Stimulated activated CD4-positive, alpha-beta T cell treated with anti-CD3 and anti-CD28 coated beads, TNF-alpha, amount 100 ng/mL, for 48 hours (primary cell): ENCODE measurements at places on chromosomes 3 and 15.

DNA sequence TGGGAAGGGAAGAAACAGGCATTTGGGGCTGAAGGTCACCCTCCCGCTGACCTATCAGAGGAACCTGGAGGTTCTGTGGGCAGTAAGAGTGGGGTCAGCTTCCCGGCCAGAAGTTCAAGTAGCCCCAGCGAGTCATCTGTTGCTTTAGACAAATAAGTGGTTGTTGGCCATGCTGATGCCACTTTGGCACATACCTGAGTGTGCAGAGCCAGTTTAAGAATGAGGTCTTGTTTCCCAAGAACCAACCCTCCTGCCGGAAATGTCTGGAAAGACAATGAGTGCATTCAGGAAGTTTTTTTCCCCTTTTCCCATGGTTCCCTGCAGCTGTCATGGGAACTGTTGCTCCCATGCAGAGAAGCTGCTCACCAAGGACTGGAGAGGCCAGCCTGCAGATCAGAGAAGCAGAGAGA lies 166.7 kb downstream of the ZNF621 start:
- DNase-seq = no peak

GRCh38 chr15:68051109-68051508 lies 3.0 kb upstream of the PIAS1 start:
- no peak for DNase-seq

- no peak for DNase-seq
These were observed 44.5 kb downstream of the CTDSPL start for GRCh38 chr3:37905987-37906674.

- DNase-seq = no peak
These were observed 5.8 kb upstream of the TM4SF4 start for GRCh38 chr3:149468504-149469212.

DNA sequence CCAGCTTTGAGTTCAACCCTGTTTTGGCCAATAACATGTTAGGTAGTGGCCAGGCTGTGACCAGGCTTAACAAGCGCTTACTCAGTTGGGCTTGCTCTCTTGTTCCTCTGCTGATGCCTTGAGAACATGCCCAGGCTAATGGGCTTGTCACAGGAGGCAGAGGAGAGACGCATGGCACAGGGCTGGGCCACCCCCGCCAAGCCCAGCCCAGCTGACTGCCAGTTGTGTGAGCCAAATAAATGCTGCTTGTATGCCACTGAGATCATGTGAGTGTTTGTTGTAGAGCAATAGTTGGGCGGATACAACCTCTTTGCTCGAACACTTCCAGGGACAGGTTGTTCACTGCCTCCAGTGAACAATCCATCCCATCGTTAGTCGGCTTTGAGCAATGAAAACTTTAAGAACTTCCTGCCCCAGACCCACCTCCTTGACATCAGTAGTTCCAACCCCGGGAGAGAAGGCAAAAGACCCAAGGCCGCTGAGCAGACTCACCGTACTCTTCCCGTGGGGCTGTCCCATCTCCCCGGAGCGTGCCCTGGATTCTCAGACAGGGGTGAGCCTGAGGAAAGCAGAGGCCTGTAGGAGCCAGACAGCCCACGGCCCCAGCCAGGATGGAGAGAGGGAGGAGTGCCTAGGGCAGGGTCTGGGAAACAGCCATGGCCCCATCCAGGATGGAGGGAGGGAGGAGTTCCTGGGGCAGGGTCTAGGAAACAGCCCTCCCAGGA lies 4.1 kb downstream of the PLA2G4F start:
- no peak for DNase-seq

DNA sequence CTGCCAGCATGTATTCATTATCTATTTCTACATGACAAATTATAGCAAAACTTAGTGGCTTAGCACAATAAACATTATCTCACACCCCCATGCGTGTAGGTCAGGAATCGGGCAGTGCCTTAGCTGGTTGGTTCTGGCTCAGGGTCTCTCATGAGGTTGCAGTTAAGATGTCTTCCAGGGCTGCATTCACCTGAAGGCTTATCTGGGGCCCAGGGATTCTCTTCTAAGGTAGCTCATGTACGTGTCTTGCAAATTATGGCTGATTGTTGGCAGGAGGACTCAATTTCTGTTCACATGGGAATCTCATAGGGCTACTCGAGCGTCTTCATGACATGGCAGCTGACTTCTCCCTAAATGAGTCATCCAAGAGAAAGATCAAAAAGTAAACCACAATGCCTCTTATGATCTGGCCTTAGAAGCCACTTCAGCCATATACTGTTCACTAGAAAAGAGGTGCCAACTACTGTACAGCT lies 42.9 kb upstream of the TSC22D2 start:
- DNase-seq = no peak

DNA sequence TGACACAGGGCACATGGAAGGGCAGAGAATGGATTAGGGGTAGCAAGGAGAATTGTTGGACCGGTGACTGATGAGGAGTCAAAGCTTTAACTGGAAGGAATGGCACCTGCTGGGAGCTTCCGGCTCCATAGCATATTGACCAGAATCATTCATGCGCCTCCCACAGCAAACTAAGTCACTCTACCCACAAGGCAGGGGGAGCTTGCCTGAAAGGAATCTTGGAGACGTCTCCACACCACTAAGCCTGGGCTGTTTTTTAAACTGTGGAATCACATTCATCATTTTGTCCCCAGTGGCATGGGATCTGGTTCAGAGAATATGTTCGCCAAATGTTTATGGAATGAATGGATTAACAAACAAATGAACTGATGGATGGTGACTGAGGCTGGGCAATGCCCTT lies 57.0 kb upstream of the ITGA11 start:
- no peak for DNase-seq

DNA sequence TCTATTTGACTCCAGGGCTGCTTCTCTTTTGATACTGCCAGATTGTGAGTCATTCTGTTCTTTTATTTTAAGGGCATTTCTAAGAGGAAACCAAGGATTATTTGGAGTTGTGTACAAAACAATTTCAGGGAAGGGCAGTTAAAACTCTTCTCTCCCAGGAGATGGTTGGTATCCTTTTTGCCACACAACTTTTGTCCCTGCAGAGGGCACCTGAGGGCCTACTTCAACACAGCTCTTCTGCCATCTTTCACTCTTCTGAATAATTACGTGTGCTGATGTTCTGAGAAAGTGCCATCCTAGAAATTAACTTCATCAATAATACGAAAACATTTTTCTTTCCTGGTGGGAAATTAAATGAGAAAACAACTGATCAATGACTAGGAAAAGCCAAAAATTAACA lies 75.7 kb upstream of the GADL1 start:
- DNase-seq = no peak

- DNase-seq = no peak
These were observed 955 bp downstream of the CDCP1 start for GRCh38 chr3:45145223-45145622.

DNA sequence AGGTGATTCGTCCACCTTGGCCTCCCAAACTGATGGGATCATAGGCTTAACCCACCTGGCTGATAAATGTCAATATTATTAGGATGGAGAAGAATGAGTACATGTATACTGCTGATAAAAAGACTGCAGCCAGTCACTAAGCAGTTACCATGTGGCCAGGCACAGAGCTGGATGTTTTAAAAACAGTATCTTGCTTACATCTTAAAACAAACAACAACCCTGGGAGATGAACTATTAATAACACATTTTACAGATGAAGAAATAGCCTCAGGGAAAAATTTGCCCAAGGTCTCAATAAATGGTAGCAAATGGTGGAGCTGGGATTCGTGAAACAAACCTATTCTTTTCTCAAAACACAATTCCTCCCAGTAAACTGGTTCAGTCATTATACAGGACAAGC lies 18.1 kb downstream of the IL17RD start:
- no peak for DNase-seq

GRCh38 chr3:171811913-171812335 lies 1.6 kb upstream of the PLD1 start:
- DNase-seq = no peak

DNA sequence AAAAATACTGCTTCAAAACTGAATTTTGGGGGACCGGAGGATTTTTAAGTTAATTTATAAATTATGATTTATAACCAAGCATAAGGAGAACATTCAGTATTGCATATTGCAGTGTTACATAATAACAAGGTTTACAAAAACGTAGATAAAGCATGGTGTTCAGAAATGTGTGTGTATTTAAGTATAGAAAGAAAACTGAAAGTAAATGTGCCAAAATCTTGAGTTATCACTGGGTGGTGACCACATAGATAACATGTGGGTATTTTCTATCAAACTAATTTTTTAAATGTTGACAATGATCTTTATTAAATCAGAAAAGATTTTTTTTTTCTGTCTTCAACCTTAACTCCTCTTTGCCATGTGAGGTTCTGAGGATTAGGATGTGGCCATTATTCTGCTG lies 32.6 kb downstream of the EIF2AK4 start:
- DNase-seq = no peak

DNA sequence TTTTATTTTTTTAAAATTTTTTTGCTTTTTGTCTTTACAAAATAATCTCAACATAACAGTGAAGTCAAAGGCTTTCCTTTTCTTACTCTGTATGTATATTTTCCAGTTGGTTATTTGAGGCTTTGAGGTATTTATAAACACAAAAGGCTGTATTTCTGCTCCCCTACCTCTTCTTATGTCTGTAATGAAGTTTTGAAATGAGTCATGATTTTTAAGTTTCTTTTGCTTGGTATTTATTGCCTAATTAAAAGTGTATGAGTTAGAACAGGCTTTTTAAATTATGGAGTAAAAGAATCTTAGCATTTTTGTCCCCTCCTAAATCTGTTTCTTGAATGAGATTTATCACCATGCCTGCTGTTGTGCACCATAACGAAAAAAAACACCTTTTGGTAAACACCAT lies 66.0 kb downstream of the DCUN1D1 start:
- no peak for DNase-seq
